ENCODE measurements at places on chromosomes 11 and 22.

DNA sequence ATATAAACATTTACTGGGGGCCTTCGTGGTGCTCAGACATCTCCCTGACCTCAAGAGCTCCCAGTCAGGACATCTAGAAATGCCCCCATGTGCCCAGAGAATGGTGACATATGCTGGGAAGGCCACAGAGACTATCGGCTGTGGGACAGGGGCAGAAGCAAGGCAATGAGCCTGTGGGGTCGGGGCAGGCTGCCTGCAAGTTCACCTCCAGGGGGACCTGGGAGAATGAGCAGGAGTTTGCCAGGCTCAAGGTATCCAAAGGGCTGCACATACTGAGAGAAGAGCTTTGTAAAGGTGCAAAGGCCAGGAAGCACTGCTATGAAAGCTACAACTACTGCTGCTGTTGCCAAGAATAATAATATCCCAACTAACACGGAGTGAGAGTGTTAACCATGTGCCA lies 233.9 kb downstream of the TENM4 start:
- no peak for DNase-seq

DNA sequence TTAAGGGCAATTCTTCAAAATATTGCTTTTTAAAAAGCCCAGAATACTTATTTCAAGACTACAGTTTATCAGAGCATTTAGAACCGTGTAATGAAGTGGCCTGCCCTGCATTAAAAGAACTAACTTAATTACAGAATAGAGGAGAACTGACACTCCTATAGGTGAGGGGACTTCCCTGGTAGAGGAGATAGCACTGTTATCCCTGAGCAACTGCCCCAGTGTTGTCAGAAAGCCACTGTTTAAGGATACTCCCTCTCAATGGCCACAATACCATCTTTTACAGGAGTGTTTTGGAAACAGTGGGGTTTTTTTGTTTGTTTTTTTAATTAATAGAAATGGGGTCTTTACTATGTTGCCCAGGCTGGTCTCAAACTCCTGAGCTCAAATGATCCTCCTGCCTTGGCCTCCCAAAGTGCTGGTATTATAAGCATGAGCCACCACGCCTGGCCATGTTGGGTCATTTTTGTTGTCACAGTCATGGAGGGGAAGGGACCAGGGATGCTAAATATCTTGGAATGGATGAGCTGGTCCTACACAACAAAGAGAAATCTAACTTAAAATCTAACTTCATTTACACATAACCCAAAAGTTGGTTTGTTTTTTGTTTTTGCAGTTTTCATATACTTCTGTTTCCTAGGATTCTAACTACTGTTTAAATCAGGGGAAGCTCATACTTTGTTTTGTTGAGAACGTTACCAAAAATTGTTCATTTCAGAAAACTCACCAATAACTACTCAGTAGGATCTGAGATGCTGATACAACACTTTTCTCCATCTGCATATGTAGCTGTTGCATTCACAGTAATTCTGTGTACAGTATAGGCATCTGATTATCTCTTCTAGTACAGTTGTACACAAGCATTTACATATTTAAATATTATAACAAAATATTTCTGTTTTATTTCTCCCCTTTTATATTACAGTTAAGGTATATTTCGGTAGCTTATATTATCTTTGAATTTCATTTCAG lies 8.1 kb downstream of the RPL27A start:
- DNase-seq: no peak

- DNase-seq: no peak
Observed at GRCh38 chr22:19438298-19438697, 6.0 kb downstream of the MRPL40 start.

DNA sequence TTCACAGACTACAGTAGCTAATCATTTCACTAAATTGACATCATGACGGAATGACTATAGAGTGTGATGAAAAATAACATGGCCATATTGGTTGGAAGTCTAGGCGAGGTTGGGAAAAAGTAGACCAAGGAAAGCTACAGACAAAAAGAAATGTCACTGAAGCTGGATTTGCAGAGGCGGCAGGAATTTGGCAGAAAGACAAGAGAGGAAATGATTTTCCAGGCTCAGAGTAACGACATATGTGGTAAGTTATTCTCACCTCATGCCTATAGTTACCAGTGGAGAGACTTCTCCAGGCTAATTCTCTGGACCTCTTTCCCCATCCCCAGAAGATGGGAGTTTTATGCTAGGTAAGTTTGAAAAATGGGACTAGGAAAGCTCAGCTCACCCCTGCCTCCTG lies 1005.8 kb upstream of the CCDC90B start:
- DNase-seq: no peak

DNA sequence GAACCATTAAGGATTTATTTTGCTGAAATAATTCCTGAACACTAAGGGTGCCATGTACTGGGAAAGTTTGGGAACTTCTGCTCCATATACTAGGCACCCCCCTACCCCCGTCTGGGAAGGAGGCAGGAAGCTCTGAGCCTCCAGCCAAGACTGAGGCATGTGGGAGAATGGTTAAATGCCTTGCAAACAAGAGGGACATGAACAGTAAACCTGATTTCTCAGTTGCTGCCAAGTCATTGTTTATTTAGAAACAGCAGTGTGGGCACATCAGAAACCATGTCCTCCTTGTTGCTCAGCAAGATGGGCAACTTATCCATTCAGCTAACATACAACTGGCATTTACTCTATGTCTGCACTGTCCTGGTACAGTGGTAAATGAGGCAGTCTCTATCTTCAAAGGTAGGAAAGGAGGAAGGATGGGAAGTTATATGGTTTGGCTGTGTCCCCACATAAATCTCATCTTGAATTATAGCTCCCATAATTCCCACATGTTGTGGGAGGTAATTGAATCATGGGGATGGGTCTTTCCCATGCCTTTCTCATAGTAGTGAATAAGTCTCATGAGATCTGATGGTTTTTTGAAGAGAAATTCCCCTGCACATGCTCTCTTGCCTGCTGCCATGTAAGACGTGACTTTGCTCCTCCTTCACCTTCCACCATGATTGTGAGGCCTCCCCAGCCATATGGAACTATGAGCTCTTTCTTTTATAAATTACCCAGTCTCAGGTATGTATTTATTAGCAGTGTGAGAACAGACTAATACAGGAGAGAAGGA lies 459.1 kb downstream of the MIAT start:
- DNase-seq: no peak

GRCh38 chr11:42410251-42410955 lies 901.4 kb upstream of the API5 start:
- DNase-seq: no peak

DNA sequence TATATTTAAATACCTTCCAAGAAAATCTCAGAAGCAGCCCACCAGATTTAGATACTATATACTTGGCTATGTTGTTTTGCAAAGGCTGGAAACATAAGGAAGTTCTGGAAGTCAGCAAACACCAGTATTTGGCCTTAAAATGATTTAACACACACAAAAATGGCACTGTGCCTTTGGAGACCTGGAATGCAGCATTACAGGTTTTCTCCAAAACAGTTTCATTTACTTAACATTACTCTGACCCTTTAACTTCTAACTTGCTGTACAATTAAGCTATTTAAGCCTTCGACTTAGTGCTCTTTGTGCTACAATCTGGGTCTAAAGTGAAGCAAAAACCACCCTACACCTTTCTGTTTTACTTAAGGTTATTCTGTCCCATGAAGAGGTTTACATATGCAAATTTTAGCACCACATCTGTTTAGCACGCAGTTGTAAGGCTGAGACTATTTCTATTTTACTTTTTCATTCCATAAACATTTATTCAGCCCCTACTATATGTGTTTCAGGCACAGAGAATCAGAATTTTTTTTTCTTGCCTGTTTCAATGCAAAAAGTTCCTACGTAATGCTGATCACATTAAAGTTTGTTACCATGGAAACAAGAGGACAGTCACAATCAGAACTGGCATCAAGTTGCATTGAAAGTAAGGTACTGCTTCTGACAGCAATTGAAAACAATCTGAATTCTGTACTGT lies 70.3 kb downstream of the MAML2 start:
- no peak for DNase-seq

DNA sequence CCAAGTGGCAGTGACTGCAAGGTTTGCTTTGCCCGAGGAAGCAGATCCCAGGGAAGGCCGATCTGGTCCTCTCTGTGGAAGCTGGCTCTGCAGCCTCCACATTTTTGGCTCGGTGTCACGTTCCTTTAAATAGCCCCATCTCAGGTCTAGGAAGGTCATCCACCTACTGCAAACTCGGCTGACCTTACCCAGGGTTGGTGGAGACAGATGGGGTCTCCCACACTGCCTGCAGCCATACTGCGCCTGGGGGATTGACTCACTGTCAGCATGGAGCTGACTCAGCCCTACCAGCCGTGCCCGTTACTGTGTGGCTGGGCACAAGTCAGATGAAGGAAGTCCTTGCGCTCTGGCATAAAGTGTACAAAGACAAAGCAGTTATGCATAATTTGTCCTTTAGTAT lies 16.9 kb downstream of the CDPF1 start:
- DNase-seq: no peak

DNA sequence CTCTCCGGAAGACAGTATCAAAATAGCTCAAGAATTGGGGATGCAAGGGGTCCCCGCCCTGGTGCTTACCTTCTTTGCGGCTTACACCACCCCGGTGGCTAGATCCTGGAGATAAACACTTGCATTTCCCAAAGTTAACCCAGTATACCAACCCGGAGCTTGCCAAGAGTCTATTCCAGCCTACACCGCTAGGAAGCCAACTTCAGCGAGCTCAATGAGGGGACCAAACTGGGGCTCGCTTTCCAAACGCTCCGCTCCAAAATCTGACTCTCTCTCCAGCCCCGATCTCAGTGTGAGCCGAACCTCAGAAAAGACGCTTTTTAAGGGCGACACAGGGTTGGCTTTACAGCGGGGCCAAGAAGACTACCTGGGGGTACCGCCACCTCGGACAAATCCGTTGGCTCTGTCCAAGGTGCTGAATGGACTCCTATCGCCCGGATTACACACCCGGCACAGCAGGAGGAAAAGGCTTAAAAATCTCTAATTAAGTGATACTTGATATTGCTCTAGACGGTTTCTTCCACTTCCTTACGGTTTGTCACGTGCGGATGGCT lies 20.1 kb upstream of the BDNF start:
- no peak for DNase-seq

GRCh38 chr22:47056776-47057470 lies 294.5 kb downstream of the TBC1D22A start:
- no peak for DNase-seq

GRCh38 chr11:72848846-72849466 lies 34.7 kb downstream of the ATG16L2 start:
- DNase-seq: no peak

DNA sequence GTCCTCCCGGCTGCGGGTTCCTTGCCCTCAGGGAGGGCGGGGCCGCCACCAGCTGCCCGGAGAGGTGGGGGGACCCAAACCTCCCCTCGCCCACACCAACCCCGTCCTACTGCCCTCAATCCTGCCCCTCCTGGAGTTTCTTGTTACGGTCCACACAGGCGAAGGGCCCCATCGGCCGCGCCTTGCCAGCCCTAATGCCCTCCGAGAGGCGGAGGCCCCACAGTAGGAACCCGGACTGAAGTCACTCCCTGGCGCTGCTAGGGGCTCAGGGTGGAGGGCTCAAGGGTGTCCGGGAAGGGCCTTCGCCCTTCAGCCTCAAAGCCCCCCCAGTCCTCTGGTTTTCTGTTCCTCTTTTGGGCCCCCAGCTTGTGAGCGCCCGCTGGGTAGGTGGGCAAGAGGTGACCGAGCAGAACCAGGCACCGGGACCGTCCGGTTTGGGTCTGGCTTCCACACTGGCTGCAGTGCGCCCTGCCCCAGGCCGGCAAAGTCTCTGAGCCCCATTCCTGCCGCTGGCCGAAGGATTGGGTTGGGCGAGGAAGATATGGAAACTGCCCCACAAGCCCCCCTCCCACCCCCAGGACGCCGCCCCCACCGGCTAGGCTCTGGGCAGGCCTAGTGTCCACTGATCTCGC lies 24.5 kb downstream of the DUSP8 start:
- no peak for DNase-seq

- DNase-seq: no peak
Observed at GRCh38 chr22:38935023-38935422, 22.4 kb upstream of the APOBEC3A start.

DNA sequence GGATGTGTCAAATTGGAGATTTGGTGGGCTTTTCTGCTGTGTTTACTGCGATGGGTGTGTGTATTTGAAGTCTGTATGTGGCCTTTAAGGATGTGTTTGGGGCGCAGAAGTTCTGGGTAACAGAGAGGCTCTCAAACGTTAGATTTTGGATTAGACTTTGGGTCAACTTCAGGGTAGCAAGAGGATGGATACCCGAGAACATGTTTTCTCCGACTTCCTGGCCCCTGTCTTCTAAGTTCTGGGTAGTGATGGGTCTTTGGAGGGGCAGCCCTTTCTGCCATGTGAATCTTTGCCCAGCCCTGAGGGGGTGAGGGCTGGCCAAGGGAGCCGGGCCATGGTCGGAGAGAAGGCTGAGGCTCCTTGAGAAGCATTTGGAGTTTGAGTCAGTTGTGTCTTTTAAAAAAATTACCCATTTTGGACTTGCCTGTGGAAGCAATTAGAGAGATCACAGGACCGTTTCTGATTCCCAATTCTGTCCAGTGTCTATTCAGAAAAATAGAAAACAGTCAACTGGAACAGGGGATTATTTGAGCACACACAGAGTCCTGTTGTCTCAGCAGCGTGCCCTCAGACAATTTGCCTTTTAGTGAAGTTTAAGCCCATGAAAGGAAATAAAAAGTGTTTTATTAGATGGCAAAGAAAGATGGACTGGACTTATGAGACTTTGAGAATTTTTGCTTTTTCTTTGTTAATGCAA lies 114.4 kb downstream of the PTPRJ start:
- DNase-seq: no peak

DNA sequence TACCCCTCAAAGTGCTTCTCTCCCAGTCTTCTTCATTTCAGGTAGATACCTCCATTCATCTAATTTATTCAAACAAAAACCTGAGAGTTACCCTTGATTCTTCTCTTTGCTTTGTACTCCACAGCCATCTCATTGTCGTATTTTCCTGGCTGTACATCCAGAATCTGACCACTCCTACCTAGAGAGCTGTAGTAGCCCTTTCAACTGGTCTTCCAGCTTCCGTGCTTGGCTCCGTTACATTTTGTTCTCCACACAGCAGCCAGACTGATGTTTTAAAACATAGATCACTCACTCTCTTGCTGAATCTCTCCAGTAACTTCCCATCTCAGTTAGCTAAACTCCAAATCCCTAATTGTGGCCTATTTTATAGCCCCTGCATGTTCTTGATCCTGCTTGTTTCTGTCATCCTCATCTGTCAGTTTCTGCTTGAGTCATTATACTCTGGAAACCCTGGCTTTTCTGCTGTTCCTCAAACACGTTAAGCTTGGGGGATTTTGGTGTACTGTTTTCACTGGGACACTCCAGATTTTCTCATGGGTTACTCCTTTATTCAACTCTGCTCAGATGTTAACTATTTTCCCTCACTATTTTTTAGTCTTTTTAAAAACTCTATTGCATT lies 7.4 kb downstream of the SPCS2 start:
- DNase-seq: no peak

- no peak for DNase-seq
Observed at GRCh38 chr11:6225024-6225423, 9.4 kb downstream of the FHIP1B start.

GRCh38 chr22:34808618-34809017 lies 257.3 kb upstream of the ISX start:
- no peak for DNase-seq

DNA sequence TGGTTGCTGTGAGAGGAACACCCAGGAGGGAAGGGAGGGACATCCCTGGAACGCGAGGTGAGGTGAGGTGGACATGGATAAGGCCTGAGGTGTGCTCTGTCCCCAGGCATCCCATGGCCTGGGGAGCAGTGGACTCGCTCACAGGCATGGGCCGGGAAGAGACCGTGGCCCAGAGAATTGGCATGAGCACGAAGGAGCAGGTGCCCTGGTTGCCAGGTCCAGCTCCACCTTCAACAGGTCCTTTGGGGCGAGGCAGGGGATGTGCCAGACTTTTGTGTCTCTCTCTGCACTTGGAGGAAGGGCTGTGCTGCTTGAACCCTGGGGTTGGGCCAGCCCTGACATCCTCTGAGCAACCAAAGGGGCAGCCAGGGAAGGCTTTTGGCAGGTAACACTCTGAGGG lies 21.5 kb downstream of the MUC6 start:
- no peak for DNase-seq

Data from activated B cell treated with CpG ODN at 0.5 μM for 24 hours (primary cell).